Neural progenitor cell (in vitro differentiated cells): ENCODE measurements at places on chromosomes 5 and 9.

DNA sequence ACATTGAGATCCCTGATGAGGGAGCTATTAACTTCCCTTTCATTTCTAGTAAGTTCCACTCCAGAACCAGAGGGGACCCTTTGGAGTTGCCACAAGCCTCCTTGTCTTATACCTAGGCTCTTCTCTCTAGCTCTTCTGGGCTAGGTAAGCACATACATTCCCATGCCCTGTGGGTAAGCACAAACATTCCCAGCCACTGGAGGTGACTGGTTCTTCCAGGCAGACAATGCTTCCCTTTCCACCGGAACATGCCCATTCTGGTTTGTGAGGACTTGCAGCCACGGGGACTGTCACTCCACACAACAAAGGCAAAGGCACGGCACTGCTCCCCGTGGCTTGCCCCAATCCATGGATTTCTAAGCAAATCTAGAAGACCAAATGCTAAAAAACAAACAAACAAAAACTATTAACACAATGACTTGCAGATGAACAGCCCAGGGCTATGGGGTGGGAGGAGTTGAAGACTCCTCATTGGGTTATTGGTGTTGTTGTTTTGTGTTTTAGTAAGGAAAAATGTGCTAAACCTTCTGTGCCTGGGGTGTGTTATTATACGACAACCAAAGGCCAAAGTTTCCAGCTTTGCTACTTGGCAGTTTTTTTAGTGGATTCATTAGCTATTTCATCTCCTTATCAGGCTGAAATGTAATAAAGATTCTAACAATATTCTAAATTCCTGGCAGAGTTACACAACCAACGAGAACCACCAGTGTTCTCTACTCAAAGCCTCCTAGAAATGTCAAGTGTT is 276.2 kb downstream of the SYK start:
- DNase-seq: no peak
- H3K27me3 ChIP-seq: no peaks in the 10 kb centered on the region
- H3K36me3 ChIP-seq: no peaks in the 10 kb centered on the region
- no peak overlapping the region for H3K4me3 ChIP-seq
- H3K4me1 ChIP-seq: no peaks in the 10 kb centered on the region

DNA sequence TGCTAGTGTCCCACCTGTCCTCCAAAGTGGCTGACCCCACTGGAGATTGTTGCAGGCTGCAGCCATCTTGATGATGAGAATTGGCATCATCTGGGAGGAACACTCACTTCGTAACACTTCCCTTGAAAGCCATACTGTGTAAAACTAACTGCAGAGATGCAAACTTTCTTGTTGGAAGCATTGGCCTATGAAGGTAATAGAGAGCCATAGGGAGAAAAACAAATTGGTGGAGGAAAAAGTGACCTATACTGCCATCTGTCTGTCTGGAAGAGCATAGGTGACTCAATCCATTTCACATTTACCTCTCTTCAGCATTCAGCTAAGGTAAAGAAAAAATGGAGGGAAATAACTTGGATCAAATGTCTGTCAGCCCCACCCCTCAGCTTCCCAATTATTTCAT is 473.4 kb downstream of the NTRK2 start:
- H3K27ac ChIP-seq: no peak overlapping the region
- H3K36me3 ChIP-seq: no peaks in the 10 kb centered on the region
- no peaks in the 10 kb centered on the region for H3K4me1 ChIP-seq
- H3K4me3 ChIP-seq: no peak overlapping the region
- no peaks in the 10 kb centered on the region for H3K27me3 ChIP-seq

GRCh38 chr9:133275105-133276000 is at the start of gene ABO:
ABO (minus strand) TSS chr9:133275201.
- no peaks in the 10 kb centered on the region for H3K4me1 ChIP-seq
- no peak within 1 kb of the TSS for H3K27ac ChIP-seq
- peak; percentile 61 for DNase-seq
- peaks cover 83% of the 10 kb centered on the region for H3K27me3 ChIP-seq

DNA sequence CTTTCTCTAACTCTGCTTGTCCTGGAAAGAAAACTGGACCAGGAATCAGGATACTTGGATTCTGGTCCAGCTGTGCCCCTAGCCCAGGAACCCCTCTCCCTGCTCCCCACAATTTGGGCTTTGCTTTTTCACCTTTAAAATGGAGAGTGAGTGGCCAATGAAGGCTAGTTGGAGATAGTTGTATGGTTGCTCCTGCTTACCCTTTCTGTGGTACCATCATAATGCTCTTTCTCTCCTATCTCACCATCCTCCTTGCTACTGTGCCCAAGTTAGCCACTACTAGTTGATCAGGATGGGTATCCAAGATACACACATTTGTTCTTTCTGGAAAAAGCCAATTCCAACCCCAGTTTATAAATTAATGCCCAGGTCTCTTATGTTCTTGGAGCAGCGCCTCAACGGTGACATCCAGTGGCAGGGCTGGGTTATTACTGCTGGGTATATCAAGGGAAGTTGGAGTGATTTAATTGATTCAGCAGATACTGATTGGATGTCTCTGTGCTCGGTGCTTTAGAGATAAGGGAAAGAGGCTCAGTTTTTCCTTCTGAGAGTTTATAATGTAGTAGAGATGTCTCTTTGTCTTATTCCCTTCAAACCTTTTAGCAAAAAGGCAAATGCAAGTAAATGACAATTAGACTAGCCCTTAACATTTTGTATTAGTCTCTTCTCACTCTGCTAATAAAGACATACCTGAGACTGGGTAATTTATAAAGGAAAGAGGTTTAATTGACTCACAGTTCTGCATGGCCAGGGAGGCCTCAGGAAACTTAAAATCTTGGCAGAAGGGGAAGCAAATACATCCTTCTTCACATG is 38.5 kb downstream of the FAXDC2 start:
- peak; percentile 52 for DNase-seq
- no peak overlapping the region for H3K27ac ChIP-seq
- peaks cover 7% of the 10 kb centered on the region for H3K4me1 ChIP-seq
- H3K4me3 ChIP-seq: no peak overlapping the region
- H3K36me3 ChIP-seq: no peaks in the 10 kb centered on the region

- no peaks in the 10 kb centered on the region for H3K36me3 ChIP-seq
- H3K27ac ChIP-seq: peak overlapping the region; percentile 55
- peaks cover 18% of the 10 kb centered on the region for H3K4me1 ChIP-seq
- no peaks in the 10 kb centered on the region for H3K27me3 ChIP-seq
These were observed 283.6 kb upstream of the SGCD start for GRCh38 chr5:156043351-156043750.
